ENCODE measurements at places on chromosomes 11 and 22. TPM values are rescaled to one million over a fixed set of nuclear protein-coding genes. Genes with fewer than 3 reads are reported as not detected.

Gene ANGPTL5
- total RNA-seq, result under 0.01 TPM

Gene BBOX1
- total RNA-seq, result 0.28 TPM

Gene GNAZ
- total RNA-seq, result 3.7 TPM

Gene TEX12
- 0.28 TPM for total RNA-seq

Gene EIF3M
- total RNA-seq, result 337 TPM

Gene GDPD4
- total RNA-seq, result not detected

Gene CARD10
- 1.5 TPM for total RNA-seq

Gene DEFB131B
- not detected for total RNA-seq

Gene ARCN1
- 140 TPM for total RNA-seq

Gene CCDC87
- 0.28 TPM for total RNA-seq

Gene ACCS
- 15.7 TPM for total RNA-seq

Gene GGTLC2
- not detected for total RNA-seq

Gene PHF21B
- total RNA-seq, result not detected

Gene PATE4
- not detected for total RNA-seq

Gene DDTL
- total RNA-seq, result 0.92 TPM

Gene MS4A6A
- not detected for total RNA-seq

Gene NLRP14
- 0.09 TPM for total RNA-seq

Gene CASP5
- total RNA-seq, result 0.14 TPM

Gene MUC5B
- not detected for total RNA-seq

Gene OR8D4
- total RNA-seq, result not detected

Gene CCDC15
- total RNA-seq, result 0.65 TPM

Gene BAIAP2L2
- 0.28 TPM for total RNA-seq

Gene TKFC
- total RNA-seq, result 20.1 TPM

Gene AKIP1
- 33.6 TPM for total RNA-seq

Gene OR8G5
- total RNA-seq, result not detected

Gene UBASH3B
- total RNA-seq, result 14.4 TPM
